ENCODE measurements at places on chromosomes 7 and 10.

- peak; percentile 86 for DNase-seq
These were observed 24.8 kb downstream of the FAM53B start for GRCh38 chr10:124719213-124719851.

DNA sequence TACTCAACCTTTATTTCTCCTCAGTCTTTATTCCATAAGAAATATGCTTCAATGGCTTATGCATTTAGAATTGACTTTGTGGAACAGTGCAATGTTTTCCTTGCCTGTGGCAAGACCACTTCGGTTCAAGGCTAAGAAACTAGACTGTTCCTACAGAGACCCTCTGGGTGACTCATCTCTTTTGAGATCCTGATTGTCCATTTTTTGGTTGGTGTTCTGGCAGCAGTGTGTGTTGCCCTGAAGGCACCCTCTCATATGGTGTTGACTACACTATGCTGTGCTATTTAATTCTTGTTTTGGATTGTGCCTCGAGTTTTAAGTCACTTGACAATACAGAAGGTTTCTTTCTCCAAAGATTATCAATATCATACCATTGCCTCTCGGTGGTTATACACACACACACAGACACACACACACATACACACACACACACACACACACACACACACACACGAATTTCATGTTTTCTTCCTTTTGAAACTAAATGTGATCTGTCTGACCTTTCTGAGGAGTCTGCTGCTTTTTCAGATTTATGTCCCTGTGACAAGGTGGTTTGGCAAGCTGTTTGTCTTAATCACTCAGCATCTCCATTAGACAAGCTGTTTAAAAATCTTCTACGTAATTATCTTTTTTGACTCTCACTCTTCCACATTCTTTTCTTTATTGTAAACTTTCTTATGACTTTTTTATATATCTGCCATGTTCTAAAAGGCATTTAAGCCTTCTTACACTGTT lies 187.2 kb downstream of the VTI1A start:
- DNase-seq: no peak

DNA sequence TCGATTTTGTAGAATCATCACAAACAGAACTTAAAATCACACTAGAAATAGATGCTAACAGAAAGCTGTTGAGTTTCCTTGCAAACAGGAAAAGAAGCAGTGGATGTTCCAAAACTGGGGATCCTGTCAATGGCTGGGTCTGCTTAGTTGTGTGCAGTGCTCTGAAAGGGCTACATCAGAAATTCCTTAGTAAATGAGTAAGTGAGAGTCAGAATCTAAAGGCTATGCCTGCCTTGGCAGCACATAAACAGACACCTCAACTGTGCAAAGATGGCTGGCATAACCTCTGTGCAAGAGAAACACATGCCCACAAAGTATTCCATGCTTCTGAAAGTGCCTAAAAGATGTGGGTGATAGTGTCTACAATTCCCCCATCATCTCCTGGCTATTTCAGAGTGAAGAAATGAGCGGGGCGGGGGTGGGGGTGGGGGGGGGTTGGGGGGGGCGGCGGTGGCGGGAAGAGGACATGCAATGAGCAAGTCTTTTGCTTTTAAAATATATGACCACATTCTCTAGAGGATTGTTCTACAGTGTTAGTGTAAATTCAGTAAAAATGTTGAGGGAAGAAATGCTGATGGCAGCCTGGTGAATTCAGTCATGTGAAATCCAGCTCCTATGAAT lies 138.1 kb upstream of the LAMB4 start:
- DNase-seq: no peak

DNA sequence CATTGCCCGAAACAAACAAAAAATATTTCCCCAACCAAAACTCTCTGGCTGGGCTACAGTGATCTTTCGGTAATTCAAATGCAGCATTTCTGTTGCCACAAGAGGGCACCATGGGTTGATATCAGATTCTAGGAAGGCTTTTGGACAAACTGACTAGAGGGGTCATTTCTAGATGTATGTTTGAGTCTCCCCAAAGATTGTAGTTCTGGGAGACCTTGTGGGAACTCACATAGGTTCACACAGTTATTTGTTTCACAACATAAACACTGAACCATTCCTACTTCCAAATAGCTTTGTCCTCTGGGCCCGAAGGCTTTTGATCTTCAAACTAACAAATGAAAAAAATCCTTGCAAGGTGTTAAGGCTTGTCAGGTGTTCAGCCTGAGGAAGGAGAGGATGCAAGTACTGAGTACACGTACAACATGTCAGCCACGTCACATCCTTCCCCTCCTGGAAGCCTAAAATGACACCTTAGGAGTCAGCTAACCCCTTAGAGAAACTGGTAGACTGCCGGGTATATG lies 37.0 kb upstream of the IL15RA start:
- peak; percentile 90 for DNase-seq

All from Kasumi-1 (cell line).